ENCODE measurements at places on chromosomes 3 and 15. TPM values are rescaled to one million over a fixed set of nuclear protein-coding genes. Genes with fewer than 3 reads are reported as not detected.

IQSEC1 gene
- total RNA-seq: 7.4 TPM

IQCF5 gene
- total RNA-seq: not detected

LMLN gene
- total RNA-seq: 7.1 TPM

CHMP2B gene
- 25.6 TPM for total RNA-seq

FHIT gene
- not detected for total RNA-seq

KBTBD12 gene
- total RNA-seq: 0.07 TPM
